ENCODE measurements at places on chromosomes 3 and 15.

DNA sequence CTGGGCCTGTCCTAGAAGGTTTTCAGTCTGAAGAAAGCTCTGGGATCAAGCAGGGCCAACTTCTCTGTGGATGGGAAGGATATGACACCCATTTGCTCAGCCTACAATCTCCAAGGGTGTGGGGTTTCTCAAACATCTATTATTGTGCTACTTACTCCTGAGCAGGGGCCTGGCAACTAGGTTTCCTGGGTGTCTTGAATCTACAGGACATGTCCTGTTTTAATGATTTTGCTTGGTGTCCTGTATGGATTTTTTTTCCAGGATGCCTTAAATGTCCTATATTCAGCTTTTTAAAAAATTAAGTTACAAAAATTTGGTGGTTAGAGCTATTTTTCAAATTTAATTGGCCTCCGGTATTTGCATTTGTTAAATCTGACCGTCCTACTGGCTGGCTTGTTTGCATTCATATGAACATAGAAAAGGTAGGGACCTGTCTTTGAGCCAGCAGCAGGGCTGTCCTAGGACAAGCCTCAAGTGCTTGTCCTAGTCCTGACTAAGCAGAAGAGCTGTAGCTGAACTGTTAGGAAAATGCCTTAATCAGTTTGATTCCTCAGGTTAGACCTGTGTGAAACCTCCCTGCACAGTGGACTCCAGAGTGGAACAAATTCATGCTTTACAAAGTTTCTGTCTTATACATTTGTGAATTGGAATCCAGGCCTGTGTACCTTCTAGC lies 40.0 kb upstream of the LMOD3 start:
- no peak for DNase-seq

DNA sequence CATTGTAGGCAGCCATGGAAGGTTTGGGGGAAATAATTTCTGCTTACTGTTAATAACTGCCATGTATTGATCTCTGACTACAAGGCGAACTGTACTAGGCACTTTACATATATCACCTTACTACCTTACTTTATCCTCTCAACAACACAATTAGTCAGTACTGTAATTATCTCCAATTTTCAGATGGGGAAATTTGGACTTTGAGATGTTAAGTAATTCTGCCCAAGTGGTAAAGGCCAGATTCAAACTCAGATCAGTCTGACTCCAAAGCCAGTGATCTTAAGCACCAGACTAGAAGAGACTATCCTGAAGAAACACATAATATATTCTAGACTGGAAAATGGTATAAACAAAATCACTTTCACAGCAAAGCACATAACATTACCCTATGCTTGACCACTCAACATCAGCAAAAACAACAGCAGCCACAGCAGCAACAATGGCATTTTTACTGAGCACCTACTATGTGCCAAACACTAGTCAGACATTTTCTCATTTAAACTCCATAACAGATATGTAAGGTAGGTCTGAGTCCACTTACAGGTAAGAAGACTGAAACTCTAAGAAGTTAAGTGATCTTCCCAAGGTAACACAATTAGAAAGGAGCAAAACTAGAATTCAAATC lies 13.1 kb downstream of the MTHFS start:
- no peak for DNase-seq

- no peak for DNase-seq
These were observed 41.1 kb upstream of the TMCO5A start for GRCh38 chr15:37893309-37893708.

DNA sequence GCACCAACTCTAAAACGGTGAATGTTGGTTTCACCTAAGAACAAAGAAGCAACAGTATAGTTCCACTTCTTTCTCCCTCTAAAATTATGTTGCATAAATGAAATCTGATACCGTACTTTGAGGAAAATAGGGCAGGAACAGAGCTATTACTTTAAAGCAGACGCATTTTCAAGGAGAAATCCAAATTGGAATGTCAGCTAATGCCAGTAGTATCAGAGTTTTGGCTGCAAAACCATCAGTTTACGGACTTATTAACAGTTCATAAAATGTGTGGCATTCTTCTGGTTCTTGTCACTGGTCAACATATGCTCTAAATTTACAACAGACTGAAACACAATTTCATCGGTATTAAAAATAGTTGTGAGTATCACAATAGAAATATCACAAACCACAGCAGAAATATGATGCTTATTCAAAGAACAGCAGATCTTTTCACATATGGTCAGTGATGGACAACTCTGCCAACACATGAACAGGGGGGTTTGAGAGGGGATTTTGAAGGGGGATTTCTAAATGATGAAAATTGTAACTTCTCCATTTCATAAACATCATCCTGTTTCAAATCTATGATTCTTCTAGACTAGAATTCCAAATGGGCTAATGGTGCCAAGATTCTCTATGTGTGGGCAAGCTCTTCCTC lies 38.7 kb upstream of the ROBO2 start:
- DNase-seq = no peak

DNA sequence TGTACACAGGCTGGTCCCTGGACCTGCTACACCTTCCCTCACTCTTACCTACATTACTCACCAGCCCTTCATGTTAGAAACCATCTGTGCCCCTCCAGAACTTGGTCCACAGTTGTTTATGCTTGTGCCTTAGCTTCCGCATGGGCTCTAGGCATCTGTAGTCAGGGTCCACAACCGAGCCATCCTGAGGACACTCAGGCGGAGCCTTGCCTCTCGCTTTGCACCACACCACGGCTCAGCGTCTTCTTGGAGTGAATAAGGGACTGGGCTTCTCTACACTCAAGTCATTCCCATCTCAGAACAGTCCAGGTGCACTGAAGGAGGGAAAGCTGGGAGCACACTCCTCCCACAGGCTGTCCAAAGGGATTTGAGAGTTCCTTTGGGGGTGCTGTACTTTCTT lies 97.8 kb downstream of the HMG20A start:
- DNase-seq = no peak

DNA sequence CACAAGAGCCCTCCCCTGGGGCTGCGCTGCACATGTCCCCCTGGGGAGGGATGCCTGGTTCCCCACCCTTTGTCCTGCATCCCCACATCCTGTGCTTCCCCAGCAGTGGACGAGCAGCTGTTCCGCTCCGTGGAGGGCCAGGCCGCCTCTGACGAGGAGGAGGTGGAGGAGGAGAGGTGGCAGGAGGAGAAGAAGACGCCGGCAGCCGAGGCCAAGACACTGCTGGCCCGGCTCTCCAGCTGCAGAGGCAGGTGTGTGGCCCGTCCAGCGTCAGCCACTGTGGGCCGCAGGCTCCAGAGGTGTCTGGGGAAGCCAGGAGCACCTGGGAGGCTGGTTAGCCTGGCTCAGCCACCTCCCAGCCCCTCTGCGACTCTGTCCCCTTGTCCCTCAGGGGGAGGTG lies 27.9 kb upstream of the GP9 start:
- no peak for DNase-seq

All from NCI-H2081 treated with DMSO at 0.1 percent for 48 hours (cell line).